Hepatocyte (in vitro differentiated cells): ENCODE measurements at places on chromosomes 5 and 9. TPM values are rescaled to one million over a fixed set of nuclear protein-coding genes. Genes with fewer than 3 reads are reported as not detected.

Gene ANGPTL2
- 17.6 and 18.0 TPM in 2 replicates for total RNA-seq

DNA sequence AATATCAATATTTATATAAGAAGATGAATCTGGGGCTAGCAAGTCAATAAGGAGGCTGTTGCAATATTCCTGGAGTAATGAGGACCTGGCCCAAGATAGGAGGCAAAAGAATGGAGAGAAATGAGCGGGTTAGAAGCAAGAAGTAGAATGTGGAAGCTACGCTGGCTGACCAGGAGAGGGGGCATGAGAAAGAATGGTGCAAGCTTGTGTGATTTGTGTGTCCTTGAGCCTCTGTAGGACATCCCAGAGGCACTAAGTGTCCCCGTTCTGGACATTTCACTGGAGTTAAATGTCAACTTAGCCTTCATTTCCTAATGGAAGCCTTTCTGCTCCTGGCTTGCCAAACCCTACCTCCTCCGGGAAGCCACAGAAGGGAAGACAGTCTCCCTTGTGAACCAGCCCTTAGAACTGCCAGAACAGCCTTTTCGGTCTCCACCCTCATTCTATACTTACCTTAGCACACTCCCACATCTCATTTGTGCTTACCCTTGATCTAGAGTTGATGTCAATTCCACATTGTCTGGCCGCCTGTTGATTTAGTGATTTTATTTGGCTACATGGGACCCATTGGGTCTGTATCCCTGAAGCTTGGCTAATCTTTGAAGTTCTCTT lies 6.7 kb upstream of the PDE6A start:
- no peak for DNase-seq
- no peaks in the 10 kb centered on the region for H3K36me3 ChIP-seq
- no peaks in the 10 kb centered on the region for H3K4me1 ChIP-seq
- H3K27ac ChIP-seq = no peak overlapping the region
- H3K27me3 ChIP-seq = no peaks in the 10 kb centered on the region

- no peak for DNase-seq
- no peaks in the 10 kb centered on the region for H3K36me3 ChIP-seq
- H3K4me1 ChIP-seq = no peaks in the 10 kb centered on the region
- no peaks in the 10 kb centered on the region for H3K27me3 ChIP-seq
Measured at GRCh38 chr5:111299831-111300432, 75.7 kb downstream of the CAMK4 start.

Gene SHISAL2B
- total RNA-seq = not detected in 2 replicates

Gene SLC6A3
- total RNA-seq = not detected in 2 replicates

Gene TRMO
- 17.9 and 22.6 TPM in 2 replicates for total RNA-seq

Gene DCTN3
- total RNA-seq = 60.3 and 75.0 TPM in 2 replicates

Gene SLC6A18
- not detected in 2 replicates for total RNA-seq

DNA sequence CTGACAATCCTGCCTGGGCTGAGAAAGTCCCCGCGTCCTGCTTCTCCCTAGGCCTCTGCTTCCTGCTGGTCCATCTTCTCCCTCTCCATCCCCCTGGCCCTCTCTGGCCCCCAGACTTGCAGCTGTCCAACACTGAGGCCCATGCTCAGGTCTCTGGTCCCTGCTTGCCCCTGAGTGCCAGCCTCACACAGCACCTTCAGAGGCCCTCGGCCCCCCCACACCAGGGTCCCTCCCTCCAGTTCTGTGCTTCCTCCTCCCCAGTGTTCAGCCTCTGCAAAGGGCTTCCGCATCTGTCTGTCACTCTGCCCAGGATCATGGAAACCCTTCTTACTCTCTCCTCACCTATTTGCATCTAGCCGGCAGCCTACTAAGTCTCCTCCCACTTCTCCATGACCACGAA lies 62.4 kb upstream of the CTSL start:
- H3K4me3 ChIP-seq = no peak overlapping the region
- no peaks in the 10 kb centered on the region for H3K27me3 ChIP-seq
- H3K4me1 ChIP-seq = no peaks in the 10 kb centered on the region
- no peaks in the 10 kb centered on the region for H3K36me3 ChIP-seq

GRCh38 chr5:627840-628239 lies 15.7 kb downstream of the CEP72 start:
- no peaks in the 10 kb centered on the region for H3K36me3 ChIP-seq
- DNase-seq = no peak
- H3K27me3 ChIP-seq = no peaks in the 10 kb centered on the region
- H3K4me3 ChIP-seq = no peak overlapping the region
- H3K27ac ChIP-seq = no peak overlapping the region

- no peak overlapping the region for H3K4me3 ChIP-seq
- H3K27me3 ChIP-seq = no peaks in the 10 kb centered on the region
- H3K36me3 ChIP-seq = no peaks in the 10 kb centered on the region
- peaks cover 36% of the 10 kb centered on the region for H3K4me1 ChIP-seq
Measured at GRCh38 chr9:14270358-14271092, 43.4 kb downstream of the NFIB start.

Gene FER
- 18.9 and 29.4 TPM in 2 replicates for total RNA-seq

- no peaks in the 10 kb centered on the region for H3K4me1 ChIP-seq
- H3K27ac ChIP-seq = no peak overlapping the region
- no peaks in the 10 kb centered on the region for H3K27me3 ChIP-seq
- DNase-seq = no peak
Measured at GRCh38 chr9:80720579-80720978, 968.8 kb downstream of the TLE1 start.

GRCh38 chr9:12916042-12916441 lies 141.2 kb downstream of the LURAP1L start:
- no peaks in the 10 kb centered on the region for H3K36me3 ChIP-seq
- no peaks in the 10 kb centered on the region for H3K27me3 ChIP-seq
- DNase-seq = no peak
- no peaks in the 10 kb centered on the region for H3K4me1 ChIP-seq

- no peak overlapping the region for H3K27ac ChIP-seq
- H3K36me3 ChIP-seq = no peaks in the 10 kb centered on the region
- no peak for DNase-seq
- H3K4me1 ChIP-seq = no peaks in the 10 kb centered on the region
- H3K27me3 ChIP-seq = no peaks in the 10 kb centered on the region
Measured at GRCh38 chr5:33788922-33789566, 102.7 kb downstream of the ADAMTS12 start.

Gene FAM153A
- 0.27 and 1.6 TPM in 2 replicates for total RNA-seq

- H3K4me3 ChIP-seq = no peak overlapping the region
- no peaks in the 10 kb centered on the region for H3K27me3 ChIP-seq
- no peaks in the 10 kb centered on the region for H3K4me1 ChIP-seq
- DNase-seq = no peak
- H3K27ac ChIP-seq = no peak overlapping the region
- no peaks in the 10 kb centered on the region for H3K36me3 ChIP-seq
Measured at GRCh38 chr5:148535190-148535589, 119.1 kb downstream of the HTR4 start.

- no peak overlapping the region for H3K4me3 ChIP-seq
- no peaks in the 10 kb centered on the region for H3K4me1 ChIP-seq
- H3K36me3 ChIP-seq = no peaks in the 10 kb centered on the region
- no peaks in the 10 kb centered on the region for H3K27me3 ChIP-seq
- no peak for DNase-seq
- H3K27ac ChIP-seq = no peak overlapping the region
Measured at GRCh38 chr5:1834022-1834551, 32.9 kb downstream of the NDUFS6 start.

DNA sequence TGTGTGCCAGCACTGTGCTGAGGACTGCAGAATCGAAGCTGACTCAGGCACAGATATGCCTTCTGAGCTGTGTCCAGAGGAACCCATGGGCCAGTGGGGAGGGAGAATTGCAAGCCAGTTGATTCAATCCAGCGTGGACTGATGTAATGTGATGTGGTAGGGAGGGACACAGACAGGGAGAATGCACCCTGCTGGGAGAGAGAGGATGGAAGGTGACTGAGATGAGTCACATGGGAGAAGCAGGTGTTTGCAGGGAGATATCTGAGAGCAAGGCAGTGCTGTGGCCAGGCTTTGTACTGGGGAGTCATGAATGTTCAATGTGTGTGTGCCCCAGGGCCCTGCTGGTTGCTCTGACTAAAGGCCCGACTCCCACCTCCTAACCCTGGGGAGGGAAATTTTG lies 75.7 kb downstream of the IRX1 start:
- H3K36me3 ChIP-seq = no peaks in the 10 kb centered on the region
- no peaks in the 10 kb centered on the region for H3K27me3 ChIP-seq
- no peak for DNase-seq
- H3K27ac ChIP-seq = no peak overlapping the region
- H3K4me1 ChIP-seq = no peaks in the 10 kb centered on the region

DNA sequence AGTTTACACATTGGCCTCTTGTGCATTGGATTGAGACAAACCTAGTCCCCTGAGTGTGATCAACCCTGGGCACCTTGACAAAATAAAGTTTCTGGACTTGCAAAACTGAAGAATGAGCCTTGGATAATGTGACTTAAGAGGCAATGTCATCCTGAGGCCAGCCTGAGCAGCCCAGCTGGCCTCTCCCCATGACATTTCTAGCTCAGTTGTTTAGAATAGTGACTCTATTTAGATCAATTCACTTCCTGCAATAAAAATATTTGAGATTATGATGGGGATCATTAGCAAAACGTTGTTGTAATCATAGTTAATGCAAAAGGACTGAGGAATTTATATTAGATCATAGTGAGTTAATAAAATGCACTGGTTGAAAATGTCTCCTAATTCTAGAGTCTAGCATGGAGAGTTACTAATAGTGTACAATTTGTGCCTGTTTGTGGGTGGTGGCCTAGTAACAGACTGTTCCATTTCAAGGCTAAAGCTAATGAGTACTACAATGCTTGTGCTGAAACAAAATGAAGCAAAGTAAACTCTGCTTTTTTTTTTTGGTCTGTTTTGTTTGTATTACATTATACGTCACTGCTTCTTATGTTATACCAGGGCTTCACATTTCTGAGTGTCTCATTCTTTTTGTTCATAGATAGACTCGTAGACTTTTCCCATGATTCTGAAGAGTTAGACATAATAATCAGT lies 10.9 kb upstream of the RHOBTB3 start:
- H3K27me3 ChIP-seq = no peaks in the 10 kb centered on the region
- H3K36me3 ChIP-seq = no peaks in the 10 kb centered on the region
- H3K4me1 ChIP-seq = peaks cover 25% of the 10 kb centered on the region
- H3K4me3 ChIP-seq = no peak overlapping the region
- H3K27ac ChIP-seq = peak overlapping the region; percentile 31

DNA sequence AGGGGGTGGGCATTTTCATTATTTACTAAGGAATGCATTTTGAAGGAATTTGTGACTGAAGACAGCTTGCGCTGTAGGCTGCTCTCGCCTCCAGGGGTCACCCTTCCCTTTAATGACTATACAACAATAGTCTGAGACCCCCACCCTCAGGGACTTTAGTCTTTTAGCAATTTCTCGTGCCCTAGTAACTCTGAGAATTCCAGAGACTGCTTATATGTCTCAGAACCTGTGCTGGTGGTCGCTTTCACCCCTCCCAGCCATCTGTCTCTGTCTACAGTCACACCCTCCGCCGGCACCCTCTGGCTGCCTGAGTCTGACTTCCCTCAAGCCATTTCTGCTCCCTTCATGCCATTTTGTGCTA lies 671.4 kb downstream of the NR2F1-AS1 start:
- H3K36me3 ChIP-seq = no peaks in the 10 kb centered on the region
- peaks cover 18% of the 10 kb centered on the region for H3K4me1 ChIP-seq
- no peak overlapping the region for H3K4me3 ChIP-seq
- H3K27ac ChIP-seq = no peak overlapping the region
- no peaks in the 10 kb centered on the region for H3K27me3 ChIP-seq

Gene CDO1
- total RNA-seq = 29.5 and 29.8 TPM in 2 replicates

GRCh38 chr5:30436691-30437090 lies 756.8 kb upstream of the CDH6 start:
- H3K4me1 ChIP-seq = no peaks in the 10 kb centered on the region
- H3K27ac ChIP-seq = no peak overlapping the region
- no peak overlapping the region for H3K4me3 ChIP-seq
- no peaks in the 10 kb centered on the region for H3K27me3 ChIP-seq
- no peak for DNase-seq
- H3K36me3 ChIP-seq = no peaks in the 10 kb centered on the region

Gene BASP1
- total RNA-seq = 134 and 137 TPM in 2 replicates

DNA sequence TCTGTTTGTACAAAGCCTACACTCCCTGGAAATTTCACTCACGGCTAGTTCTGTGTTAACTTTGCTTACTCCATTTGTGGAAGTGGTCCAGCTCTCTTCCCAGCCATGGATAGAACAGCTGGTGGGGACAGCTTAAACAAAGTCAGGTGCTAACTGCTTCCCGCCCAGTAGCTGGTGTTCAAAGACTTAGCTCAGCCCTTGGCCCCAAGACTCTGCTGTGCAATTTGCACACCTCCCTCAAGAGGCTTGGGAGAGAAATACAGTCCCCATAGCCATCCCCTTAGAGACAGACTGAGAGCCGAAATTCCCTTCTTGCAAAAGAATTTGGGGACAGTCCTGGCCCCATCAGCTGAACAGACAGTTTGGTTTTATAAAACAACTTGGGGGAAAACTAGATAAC lies 73.8 kb upstream of the RAI14 start:
- no peaks in the 10 kb centered on the region for H3K27me3 ChIP-seq
- no peak for DNase-seq
- no peaks in the 10 kb centered on the region for H3K36me3 ChIP-seq
- peaks cover 11% of the 10 kb centered on the region for H3K4me1 ChIP-seq
- no peak overlapping the region for H3K27ac ChIP-seq

DNA sequence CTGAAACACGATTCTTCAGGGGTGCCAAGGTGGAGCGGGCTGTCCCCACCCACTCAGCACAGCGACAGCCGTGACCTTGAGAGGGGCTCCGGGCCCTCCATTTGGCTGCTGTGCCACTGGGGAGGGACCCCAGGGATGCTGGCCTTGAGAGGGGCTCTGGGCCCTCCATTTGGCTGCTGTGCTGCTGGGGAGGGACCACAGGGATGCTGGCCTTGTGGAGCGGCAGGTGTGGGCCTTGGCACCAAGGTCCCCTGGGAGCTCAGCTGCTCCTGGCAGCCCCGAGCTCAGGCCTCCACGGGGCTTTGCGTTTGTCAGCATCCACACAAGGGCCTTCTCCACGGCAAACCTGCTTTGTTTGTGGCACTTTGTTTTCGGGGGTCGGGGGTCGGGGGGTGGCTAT lies 137.6 kb upstream of the LPCAT1 start:
- no peaks in the 10 kb centered on the region for H3K36me3 ChIP-seq
- peaks cover 22% of the 10 kb centered on the region for H3K27me3 ChIP-seq
- no peak overlapping the region for H3K27ac ChIP-seq

GRCh38 chr5:24899180-24899579 lies 254.4 kb upstream of the CDH10 start:
- no peak overlapping the region for H3K4me3 ChIP-seq
- no peaks in the 10 kb centered on the region for H3K36me3 ChIP-seq
- DNase-seq = no peak
- no peak overlapping the region for H3K27ac ChIP-seq
- H3K4me1 ChIP-seq = no peaks in the 10 kb centered on the region
- no peaks in the 10 kb centered on the region for H3K27me3 ChIP-seq

DNA sequence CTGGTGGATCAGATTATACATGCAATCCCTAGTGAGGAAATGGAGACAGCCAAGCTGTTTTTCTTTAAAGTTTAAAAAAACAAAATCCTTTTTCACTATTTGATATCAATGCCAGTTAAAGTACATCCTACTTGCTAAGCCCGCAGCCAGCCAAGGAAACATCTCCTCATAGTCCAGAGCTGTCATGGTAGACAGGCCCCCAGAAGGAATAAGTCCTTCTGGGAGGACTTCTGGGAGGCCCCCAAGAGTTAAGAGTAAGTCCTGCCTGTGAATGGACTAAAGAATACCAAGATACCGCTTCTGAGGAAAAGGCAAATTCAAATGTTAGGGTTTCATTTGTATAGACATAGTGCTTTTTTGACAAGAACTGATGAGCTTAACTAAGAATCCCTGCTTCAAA lies 38.3 kb downstream of the MOCS2 start:
- no peak overlapping the region for H3K27ac ChIP-seq
- no peaks in the 10 kb centered on the region for H3K36me3 ChIP-seq
- no peaks in the 10 kb centered on the region for H3K4me1 ChIP-seq
- H3K4me3 ChIP-seq = no peak overlapping the region
- no peak for DNase-seq
- H3K27me3 ChIP-seq = no peaks in the 10 kb centered on the region

- H3K4me3 ChIP-seq = peak overlapping the region; percentile 51
- no peaks in the 10 kb centered on the region for H3K27me3 ChIP-seq
- peak; percentile 14 for DNase-seq
- peaks cover 35% of the 10 kb centered on the region for H3K4me1 ChIP-seq
- H3K27ac ChIP-seq = peak overlapping the region; percentile 89
- H3K36me3 ChIP-seq = no peaks in the 10 kb centered on the region
Measured at GRCh38 chr5:64767959-64768357, 533 bp downstream of the SREK1IP1 start.
